ENCODE measurements at places on chromosomes 3 and 15. TPM values are rescaled to one million over a fixed set of nuclear protein-coding genes. Genes with fewer than 3 reads are reported as not detected.

Gene SPINK8
- not detected for total RNA-seq

DNA sequence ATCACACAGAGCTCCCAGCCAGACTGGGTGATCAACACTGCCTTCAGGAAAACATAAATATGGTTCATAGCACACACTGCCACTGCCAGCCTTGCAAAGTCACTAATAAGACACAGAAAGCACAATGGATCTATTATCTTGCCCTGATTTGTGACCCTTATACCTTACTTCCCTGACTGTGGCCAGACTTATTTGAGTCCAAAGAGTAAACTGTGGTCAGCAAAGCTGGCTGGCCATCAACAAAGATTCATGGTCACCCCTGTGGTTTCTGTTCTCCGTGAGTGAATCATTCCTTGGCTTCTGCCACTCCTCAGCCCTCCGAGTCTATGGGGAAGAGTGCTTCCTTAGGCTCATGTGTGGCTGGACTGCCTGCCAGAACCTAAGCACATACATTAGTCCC lies 437.7 kb downstream of the RAP2B start:
- DNase-seq = no peak

Gene TTBK2
- total RNA-seq = 4.2 TPM

DNA sequence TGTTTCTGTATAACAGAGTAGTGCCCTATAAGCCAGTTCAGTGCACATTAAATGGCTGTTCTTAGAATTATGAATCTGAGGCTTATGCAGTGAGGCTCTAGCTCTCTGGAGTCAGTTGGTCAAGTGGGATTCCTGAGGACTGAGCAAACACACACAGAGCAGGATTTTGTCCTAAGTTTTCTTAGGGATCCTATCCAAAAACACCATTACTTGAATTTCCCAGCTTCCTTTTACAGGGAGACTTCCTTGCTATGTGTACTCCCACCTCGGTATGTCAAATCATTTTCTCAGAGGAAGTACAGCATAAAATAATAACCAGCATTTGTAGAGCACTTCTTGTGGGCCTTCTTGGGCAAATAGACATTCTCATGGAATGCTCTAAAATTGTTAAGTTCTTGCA lies 63.1 kb upstream of the GOLGA6B start:
- no peak for DNase-seq

DNA sequence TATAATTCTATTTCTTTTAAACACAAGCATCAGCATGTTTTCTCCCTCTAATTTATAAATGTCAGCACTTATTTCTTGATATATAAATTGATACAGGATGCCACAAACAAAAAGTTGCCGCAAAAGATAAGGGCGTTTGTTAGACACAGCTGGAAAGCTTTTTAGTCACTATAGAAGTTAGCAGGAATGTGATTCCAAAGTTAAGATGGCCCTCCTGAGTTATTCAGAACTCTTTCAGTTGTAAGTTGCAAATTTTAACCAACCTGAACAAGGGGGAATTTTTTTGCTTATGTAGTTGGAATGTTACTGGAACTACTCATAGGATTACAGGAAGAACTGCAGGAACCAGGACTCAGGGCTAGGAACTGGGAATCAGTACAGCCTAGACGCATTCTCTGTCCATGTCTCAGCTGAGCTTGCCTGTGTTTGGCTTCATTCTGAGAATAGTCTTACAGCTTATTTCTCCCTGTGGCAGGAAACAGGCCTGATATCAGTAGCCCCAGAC lies 166.3 kb downstream of the VGLL4 start:
- no peak for DNase-seq

Gene ISY1
- 26.2 TPM for total RNA-seq

DNA sequence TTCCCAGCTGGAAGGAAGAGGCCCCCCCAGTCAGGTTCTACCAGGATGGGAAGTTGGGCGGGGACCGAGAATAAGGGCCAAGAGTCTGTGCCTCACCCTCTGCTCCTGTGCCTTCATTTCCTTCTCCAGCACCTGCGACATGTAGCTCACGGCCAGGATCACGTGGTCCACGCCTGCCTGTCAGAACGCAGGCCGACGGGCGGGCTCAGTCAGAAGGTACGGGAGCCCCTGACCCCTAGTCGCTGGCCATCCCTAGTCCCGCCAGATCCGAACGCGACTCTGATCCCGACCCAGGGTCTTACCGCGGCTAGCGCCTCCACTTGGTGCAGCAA lies 489 bp downstream of the GMPPB start:
- peak; percentile 86 for DNase-seq

Gene PRSS50
- total RNA-seq = 0.07 TPM

- DNase-seq = no peak
Measured at GRCh38 chr15:68425428-68426060, 6.4 kb downstream of the ITGA11 start.

- peak; percentile 54 for DNase-seq
Measured at GRCh38 chr3:136042608-136043221, 77.2 kb downstream of the PPP2R3A start.

Gene TMEM40
- total RNA-seq = not detected

GRCh38 chr3:13113346-13114330 lies 40.4 kb upstream of the IQSEC1 start:
- DNase-seq = no peak

GRCh38 chr15:68411343-68411675 lies 20.7 kb downstream of the ITGA11 start:
- DNase-seq = no peak

DNA sequence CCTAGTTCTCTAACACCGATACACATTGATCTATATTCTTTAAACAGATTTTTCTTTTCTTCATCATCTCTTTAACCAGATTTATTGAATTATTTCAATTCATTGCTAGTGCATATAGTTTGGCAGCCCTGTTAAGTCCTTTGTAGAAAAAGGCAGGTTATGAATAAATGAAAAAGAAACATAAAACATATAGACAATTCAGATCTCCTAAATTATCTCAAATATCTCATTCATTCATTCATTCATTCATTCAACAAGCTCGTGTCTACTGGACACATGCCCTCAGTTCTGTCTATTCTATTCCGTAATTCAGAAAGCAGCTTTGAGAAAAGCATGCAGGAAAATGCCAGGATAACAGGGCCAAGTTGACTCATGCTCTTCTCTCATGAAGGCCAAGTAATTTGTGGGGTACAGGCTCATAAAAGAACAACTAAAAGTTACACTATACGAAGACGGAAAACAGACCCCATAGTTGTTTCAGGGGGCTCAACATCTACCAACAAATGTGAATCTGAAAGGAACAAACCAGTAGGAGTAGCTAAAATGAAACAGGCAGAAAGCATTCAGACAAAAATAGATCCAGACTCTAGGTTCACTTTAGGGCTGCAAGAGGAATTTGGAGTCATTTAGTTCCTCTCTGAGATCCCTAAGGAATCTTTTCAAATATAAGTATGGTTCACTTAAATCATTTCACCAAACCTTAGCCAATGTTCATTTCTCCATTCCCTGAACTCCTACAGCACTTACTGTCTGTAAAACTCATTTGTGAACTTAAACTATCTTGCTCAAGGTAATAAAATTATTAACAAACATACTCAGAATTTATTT lies 7.5 kb downstream of the ZNF148 start:
- DNase-seq = no peak

DNA sequence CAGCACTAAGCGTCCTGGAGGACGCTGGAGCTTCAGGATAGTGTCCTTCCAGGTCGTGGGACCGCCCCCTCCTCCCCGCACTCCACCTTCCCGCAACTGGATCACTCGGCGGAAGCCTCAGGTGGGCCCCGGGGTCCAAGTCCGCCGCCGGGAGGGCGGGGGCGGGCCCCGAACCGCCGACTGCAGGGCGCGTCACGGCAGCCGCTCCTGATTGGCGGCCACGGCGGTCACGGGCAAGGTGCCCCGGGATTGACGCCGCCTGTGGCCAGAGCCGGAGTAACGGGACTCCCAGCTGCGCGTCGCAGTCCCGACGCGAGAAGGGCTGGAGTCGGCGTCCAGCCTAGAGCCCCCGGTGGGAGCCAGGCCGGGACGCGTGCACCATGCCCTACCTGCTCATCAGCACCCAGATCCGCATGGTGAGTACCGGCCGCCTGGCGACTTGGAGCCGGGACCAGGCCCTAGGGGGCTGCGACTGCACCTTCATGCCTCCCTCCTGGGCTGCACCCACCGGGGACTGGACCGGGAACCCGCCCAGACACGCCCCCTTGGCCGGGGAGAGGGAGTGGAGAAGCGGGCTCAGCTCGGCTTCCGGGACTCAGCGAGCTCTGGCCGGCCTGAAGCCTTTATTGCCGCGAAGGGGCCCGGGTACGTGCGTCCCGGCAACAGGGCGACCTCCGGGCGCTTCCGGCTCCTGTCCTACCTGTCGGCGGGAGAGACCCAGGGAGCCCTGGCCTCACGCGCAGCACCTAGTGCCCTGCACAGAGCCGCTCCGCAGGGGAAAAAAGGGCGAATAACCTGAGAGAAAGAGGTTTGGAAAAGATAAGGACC lies at the start of gene GCHFR:
GCHFR (plus strand) TSS at position 268 of the 828 bp plus-strand sequence; CDS start at position 381, 113 bp downstream.
- peak; percentile 95 for DNase-seq

DNA sequence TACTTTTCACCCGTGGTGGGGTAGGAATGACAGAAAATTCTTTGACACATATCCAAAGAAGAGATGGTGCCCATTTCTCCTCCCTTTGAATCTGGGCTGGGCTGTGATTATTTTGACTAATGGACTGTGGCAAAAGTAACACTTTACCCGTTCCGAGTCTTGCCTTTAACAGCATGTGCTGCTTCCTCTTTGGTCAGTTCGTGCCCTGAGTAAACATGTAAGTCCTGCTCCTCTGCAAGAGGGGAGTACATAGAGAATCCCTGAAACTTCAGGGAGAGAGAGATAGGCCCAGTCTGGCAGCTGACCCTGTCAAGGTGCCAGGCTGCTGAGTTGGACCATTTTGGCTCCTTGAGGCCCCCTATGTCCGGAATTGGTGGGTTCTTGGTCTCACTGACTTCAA lies 243.1 kb downstream of the EPHB1 start:
- DNase-seq = no peak

DNA sequence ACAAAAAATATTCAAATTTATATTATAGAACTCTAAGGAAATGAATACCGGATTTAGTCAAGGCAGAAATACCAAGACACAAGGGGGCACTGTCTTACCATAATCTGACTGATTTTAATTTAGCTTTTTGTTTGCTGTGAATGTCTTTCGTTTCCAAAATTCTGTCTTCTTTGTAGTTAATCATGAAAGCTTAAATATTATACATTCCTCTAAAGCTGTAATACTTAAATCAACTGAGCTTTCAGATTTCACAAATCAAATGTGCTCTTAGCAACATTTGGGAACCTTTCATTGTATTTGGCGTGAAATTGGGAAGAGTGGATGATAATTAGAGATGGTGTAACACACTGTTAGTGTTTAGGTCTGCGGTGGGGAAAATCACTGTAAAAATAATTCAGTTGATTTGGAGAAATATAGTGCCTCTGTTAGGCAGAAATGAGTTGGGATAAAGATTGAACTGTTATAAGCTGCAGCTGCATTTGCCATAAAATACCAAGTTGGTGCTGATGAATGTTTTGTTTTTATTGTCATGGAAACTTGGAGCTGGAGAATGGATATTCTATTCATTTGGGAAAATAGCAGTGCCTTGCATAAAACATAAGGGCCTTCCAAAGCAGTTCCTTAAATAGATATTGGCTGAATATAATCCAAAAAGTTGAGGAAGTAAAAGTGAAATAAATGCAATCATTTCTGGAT lies 228.2 kb downstream of the TCF12 start:
- DNase-seq = peak; percentile 6

DNA sequence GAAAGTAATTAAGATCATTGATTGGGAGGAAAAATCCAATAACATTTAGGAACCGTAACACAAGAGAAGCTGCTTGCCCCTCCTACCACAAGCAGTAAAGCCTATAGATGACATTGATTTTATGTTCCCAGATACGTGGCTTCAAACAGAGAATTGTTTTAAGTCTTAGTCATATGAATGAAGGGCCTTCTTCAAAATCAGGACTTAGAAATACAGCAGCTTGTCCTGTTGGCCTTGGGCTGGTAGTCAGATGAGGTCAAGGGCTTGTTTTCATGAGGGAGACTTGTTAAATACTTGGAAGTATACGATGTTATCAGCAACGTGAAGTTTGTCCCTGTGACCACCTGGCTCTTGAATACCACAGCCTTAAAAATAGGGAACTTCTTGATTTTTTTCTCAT lies 114.4 kb downstream of the VGLL4 start:
- no peak for DNase-seq

DNA sequence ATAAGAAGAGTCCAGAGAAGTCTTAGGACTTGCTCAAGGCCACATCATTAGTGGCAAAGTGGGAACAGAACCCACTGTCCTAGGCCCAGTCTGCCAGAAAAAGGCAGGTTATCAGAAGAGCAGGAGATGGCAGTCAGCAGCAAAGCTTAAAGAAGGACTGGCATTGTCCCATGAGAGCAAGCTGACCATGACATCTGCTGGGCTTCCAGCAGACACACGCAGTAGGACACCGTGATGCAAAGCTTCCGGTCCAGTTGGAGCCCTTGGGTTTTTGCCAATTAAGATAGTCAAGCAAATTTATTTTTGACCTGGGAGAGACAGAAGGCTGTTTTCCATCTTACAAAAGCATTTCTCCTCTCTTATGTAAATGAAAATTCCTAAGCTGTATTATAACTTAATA lies 42.1 kb downstream of the ZBTB38 start:
- no peak for DNase-seq

DNA sequence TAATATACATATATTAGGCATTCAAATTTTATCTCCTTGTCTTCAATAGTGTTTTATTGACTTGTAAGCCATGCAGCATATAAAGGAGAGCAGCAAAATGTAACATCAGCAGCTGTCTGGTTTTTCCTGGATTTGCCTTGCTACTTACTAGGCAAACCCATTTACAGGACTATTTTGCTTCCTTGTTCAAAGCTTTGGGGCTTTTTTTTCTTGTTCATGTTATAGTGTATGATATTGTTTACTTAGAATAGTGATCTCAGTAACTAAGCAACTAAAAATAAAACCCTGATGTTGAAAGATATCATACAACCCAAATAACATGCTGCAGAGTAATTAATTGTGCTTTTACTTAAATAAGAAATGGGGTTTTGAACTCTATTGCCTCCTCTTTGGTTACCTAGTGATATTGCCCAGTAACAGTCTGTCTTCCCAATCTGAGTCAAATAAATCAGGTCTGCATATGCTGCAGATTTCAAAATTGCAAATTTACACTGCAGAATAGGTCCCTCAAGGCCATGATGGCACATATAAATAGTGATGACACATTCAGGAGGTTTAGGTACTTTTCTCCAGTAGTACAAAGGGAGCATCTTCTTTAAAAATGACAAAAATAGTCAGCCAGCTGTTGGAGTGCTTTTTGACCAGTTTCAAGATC lies 578.1 kb upstream of the NECTIN3 start:
- DNase-seq = no peak

DNA sequence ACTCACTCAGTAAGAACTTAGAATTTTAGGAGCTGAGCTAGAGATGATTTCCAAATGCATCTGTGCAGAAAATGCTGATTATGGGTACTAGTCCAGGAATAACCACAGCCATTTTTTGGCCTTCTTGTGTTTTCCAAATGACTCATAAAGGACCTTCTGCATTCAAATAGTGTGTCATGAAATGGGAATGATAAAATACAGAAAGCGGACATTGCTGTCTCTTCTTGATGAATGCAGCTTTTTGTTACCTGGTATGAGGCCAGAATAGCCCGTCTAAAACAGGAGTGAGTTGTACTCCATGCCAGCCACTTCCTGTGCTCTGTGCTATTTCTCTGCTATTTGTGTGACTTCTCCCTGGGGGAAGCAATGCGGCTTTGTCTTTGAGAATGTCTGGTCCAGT lies 20.5 kb upstream of the FRMD5 start:
- no peak for DNase-seq

- no peak for DNase-seq
Measured at GRCh38 chr3:20218215-20218614, 32.2 kb upstream of the SGO1 start.

GRCh38 chr3:111128884-111129283 lies 57.3 kb downstream of the NECTIN3 start:
- peak; percentile 4 for DNase-seq

Gene GOLGA8S
- total RNA-seq = not detected

GRCh38 chr3:138640537-138640936 lies 32.0 kb downstream of the FAIM start:
- no peak for DNase-seq
